ENCODE measurements at places on chromosomes 7 and 10.

DNA sequence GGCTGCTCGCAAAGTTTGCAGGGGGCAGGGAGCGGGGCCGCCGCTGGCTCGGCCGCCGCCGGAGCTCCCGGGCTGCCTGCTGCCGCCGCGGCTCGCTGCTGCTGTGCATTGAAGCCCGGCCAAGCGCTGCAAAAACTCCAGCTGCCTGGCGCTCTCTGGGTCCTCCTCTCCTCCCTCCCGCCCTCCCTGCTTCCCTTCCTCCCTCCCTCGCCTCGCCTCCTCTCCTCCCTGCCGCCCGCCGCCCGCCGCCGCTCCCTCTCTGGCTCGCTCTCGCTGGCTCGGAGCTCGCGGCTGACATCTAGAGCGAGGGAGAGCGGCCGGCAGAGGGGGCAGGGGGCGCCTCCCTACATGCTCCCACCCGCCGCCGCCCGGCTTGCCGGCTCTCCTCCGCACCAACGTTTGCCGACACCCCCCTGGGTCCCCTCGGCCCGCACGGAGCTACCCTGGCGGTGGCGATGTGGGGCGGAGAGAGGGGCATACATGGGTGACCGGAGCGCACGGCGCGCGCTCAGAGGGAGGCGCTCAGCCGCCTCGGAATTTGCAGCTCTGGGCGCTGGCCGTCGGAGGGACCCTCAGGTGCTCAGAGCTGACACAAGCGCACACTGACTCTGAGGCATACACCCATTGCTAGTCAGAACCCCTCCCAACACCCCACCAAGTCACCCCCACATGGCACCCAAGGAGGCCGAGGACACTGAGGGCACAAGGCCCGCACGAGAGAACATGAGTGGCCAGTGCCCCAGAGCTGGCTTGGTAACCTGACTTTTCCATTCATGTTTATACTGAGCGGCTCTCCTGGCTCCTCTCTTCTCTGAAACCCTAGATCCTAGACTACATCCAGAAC lies 1.2 kb upstream of the PLXNA4 start:
- peak; percentile 33 for DNase-seq

GRCh38 chr7:111292026-111292470 lies 201.1 kb downstream of the LRRN3 start:
- no peak for DNase-seq

GRCh38 chr7:44561481-44561880 lies 12.2 kb downstream of the DDX56 start:
- no peak for DNase-seq

DNA sequence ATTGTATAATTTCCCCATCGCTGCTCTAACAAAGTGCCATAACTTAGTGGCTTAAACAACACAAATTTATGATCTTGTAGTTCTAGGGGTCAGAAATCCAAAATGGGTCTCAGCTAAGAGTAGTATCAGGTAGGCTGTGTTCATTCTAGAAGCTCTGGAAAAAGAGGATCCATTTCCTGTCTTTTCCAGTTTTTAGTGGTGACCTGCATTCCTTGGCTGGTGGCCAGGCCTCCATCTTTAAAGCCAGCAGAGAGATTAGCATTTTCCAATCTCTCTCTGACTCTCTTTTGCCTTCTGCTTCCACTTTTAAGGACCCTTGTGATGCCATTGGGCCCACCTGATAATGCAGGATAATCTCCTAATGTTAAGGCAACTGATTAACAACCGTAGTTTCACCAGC lies 41.0 kb upstream of the C10orf120 start:
- peak; percentile 6 for DNase-seq

DNA sequence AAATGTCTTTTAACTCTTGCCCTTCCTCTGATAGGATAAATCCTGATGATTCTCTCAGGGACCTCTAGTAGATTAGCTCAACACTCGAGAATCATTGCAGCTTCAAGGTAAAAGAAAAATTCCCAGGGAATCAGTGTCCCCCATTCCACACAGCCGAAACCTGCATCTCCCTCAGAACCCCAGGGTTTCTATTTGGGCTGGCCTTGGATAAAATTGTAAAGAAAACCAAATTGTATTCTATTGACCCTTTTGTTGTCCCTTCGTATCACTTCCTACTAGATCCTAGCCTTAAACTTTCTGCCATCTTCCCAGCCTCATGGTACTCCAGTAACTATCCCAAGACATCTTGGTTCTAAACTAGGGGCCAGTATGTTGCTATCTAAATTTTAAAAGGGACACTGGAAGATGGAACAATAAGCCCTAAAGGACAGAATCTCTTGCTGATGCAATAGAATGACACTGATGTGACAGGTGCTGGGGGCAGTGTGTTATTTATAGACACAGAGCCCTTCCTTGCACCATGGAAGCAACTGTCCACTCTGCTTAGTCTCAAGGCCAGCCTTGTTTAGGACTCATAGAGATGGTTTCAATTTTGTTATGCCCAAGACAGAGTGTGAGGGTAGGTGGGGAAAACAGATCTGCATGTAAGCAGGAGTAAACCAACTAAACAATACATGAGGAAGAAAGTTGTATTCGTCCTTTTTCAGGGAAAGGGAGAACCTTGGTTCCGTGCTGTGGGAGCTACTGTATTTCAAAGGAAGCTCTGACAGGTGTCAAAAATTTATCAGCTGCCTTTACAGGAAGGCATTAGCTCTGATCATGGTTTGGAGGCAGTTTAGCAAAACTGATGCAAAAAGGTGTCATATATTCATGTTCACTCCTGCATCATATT lies 7.6 kb downstream of the ASB15 start:
- DNase-seq = no peak

DNA sequence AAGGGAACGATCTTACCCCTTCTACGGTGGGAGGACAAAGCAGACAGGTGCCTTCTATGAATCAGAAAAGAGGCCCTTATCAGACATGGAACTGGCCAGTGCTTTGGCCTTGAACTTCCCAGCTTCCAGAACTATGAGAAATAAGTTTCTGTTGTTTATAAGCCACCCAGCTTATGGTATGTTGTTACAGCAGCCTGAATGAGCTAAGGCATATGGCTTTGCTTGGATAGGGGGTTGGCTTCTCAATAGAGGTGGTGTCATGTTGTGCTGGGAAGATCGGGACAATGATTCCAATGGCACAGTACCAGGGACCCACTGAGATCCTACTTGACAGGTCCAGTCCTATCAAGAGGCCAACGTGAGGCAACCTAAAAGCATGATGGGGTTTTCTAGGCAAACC lies 183.4 kb upstream of the BMPER start:
- DNase-seq = no peak

DNA sequence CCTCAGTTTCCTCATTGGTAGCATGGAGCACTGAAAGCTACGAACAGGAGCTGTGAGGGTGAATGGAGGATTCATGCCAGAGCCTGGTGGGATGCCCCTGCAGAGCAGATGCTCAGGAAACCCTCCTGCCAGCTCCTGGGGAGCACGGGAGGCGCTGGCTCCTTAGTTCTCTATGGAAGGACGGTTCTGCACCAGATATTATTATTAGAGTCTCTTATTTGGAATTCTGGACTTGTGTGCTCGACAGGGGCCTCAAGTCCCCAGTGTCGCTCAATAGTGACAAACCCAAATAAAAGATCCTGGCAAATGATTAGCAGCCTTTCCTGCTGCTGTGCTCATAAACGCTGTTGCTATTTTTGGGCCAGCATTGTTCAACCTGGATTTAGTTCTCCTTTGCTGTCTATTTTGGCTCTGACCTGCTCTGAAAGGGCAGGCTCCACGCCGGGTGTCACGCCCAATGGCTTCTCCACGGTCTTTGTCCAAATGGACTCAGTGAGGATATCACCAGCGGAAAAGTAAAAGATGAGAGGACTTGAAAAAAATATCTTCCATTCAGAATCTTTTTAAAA lies 23.0 kb upstream of the KLF6 start:
- DNase-seq = no peak

- DNase-seq = no peak
These were observed 27.3 kb upstream of the SKAP2 start for GRCh38 chr7:26891400-26892350.

DNA sequence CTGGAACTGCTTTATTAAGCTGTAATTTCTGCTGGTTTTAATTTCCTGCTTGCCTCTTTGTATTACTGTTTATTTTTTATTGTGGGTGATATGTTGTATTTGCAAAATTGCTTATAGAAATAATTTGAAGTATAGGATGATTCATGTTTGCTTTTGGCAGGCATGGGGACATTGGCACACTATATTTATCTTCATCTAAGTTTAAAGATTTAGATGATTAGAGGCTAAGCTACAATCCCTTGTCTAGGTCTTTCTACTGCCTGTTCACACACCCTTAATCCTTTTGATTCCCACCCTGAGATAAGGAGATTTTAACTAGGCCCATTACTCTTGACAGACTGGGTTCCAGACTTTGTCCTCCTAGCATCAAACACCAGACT lies 182.8 kb upstream of the KAT6B start:
- DNase-seq = no peak

DNA sequence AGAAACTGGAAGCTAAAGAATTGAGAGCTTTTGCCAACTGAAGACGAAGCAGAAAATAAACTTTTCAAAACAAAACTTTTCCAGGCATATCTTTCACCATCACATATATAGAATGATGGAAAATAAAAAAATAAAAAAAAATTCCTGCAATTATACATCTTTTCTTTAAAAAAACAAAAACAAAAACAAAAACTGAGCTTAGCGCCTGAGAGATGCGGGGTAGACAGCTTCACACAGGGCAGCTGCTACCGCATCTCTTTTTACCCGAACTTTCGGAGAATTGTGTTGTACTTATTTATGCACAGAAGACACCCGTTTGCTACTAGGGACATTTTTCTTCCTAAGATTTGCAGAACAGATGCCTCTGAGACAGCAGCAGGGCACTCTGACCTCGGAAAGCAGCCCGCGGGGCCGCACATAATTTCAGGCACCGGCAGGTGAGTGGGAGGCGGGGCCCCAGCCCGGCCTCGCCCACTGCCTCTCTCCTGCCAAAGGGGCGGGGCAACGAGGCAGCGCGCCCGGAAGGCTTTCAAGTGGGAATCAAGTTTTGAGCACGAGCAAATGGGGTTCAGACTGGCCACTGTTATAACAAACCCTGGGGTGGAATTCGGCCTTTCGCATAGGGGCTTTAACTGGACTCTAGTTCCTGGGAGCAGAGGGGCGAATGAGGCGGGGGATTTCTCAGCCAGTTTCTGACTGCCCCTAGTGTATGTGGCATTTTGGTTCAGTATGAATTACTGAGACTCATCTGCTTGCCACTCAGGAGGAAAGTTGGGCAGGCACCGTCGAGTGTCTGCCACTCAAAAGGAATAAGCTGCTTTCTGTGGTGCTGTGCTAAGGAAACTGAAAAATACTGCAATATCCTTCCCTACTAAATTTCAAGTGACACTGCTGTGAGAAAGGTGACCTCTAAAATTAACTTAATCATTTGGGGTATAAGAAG lies 18.5 kb upstream of the FAM133B start:
- DNase-seq = no peak
